Thyroid gland (tissue), 4 donors: ENCODE measurements at places on chromosomes 7 and 10.
A peak's percentile ranks its signal among the peaks of the same experiment; 100 is the strongest.

- DNase-seq = no peak
These were observed 131.3 kb upstream of the WNT16 start for GRCh38 chr7:121197455-121197854.

DNA sequence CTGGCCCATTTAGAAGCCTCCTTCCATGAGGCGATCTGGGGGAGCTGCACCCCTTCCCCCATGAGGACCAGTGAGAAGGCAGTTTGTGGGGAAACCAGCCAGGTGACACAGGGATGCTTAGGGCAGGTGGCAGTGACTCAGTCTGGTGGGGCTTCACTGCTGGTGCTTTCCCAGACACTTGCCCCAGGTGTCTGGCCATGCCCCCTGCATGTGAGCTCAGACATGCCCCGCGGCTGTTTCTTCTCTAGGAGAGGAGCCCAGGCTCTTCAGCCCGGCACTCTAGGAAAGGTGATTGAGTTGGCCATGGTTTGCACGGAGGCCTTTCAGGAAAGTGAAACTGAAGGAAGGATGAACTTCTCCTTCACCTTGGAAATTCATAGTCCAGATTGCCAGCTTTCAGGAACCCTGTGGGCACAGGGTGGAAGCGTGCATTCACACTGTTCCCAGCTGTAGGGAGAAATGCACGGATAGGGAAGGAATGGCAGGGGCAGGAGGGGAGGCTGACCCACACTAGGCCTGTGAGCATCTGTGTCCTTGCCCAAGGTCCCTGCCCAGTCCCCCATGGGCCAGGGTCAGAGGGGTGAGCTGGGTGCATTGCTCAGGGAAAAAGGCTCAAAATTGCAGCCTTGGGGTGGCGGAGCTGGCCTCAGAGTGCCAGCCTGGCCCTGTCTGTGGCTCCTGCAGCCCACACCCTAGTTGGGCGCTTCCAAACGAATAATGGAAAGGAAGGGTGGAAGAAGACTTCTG is 359.1 kb downstream of the GLRX3 start:
- no peak for DNase-seq

DNA sequence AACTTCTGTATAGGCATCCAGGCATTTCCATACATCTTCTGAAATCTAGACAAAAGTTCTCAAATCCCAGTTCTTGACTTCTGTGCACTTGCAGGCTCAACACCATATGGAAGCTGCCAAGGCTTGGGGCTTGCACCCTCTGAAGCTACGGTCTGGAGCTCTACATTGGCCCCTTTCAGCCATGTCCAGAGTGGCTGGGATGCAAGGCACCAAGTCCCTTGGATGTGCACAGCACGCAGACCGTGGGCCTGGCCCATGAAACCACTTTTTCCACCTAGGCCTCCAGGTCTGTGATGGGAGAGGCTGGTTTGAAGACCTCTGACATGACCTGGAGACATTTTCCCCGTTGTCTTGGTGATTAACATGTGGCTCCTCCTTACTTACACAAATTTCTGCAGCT is 1645.1 kb downstream of the REEP3 start:
- no peak for DNase-seq

DNA sequence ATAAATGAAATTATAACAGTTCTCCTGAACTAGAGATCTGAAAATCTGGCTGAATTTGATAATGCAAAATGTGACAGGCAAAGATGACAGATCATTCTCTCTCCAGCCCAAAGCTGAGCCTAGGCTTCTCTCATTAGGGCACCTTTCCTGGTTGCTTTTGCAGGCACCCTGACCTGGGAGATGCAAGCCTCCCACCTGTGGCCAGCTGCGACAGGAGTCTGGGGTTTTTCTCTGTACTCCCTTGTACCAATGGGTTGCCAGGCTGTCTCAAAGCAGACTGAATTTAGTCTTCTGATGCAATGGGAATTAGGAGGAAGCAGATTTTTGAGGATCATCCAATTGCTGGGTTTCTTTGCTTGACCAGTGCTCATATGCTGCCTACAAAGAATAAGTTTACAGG is 85.0 kb upstream of the EFCAB10 start:
- no peak for DNase-seq

- DNase-seq = peak; percentile 64
These were observed 165.1 kb downstream of the GLRX3 start for GRCh38 chr10:130301021-130301892.

DNA sequence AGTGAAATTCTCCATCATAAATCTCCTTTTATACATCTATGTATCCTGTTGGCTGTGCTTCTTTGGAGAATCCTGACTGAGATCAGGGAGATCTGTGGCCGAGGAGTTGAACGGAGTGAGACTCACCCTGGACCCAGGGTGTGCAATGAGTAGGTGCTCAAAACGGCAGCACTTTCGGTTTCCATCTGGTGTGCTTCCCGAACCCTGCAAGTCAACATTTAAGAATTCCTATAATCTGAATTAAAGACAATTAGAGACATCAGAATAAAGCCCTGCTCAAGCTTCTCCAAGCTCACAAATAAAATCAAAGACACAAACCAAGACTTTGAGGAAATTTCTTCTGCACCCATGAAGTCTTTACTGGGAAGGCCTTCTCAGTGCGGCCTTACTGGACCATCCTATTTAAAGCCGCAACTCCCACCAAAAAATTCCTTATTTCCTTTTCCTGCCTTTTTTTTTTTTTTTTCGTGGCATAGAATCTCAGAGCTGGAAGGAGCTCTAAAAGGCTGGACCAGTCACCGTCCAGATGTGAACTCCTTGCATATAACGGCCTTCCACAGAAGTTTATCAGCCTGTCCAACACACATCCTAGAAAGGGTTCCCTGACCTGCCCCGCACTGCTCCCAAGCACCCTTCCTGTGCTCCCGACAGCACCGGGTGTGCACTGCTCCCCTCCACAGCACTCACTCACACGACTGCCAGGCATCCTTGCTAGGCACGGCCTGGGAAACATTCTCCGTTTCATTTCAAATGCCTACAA is 29.7 kb downstream of the GNA12 start:
- DNase-seq = no peak
